Endothelial cell of umbilical vein (primary cell): ENCODE measurements at places on chromosomes 6 and 20. TPM values are rescaled to one million over a fixed set of nuclear protein-coding genes. Genes with fewer than 3 reads are reported as not detected.

DNA sequence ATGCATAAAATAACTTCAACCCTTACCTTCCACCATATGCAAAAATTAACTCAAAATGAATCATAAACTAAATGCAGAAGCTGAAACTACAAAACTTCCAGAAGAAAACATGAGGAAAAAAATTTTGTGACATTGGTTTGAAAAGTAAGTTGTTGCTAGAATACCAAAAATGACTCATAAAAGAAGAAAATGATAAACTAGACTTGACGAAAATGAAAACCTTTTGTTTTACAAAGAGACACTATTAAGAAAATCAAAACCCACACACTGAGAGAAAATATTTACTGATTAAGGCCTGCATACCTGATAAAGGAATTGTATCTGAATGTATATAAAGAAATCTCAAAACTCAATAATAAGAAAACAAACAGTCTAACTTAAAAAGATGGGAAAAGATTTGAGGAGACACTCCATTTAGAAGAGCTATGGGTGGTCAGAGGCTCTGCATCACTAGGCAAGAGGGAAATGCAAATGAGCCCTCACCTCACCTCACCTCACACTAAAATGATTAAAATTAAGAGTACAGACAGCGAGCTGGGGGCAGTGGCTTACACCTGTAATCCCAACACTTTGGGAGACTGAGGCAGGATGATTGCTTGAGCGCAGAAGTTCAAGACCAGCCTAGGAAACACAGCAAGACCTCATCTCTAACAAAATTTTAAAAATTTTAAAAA, 97.6 kb upstream of the CST7 start:
- DNase-seq: no peak

GRCh38 chr20:44938637-44939036, 21.6 kb downstream of the TOMM34 start:
- DNase-seq: peak; percentile 36

DNA sequence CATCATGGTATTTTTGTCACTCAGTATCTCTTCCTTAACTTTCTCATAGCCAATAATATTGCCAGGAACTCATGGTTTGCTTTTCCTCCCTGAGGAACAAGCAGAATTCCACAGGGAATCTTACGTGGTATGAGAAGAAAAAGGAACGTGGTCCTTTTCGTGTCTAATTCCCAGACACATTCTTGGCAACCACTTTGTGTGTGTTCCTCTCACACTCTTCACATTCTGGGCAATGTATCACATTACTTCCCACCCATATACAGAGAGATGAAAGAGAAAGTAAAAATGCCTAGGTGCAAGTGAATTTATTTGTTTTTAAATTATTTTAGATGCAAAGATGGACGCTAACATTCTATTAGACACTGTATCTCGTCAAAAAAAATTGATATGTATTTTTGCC, 102.7 kb downstream of the PTPRK start:
- no peak for DNase-seq

DNA sequence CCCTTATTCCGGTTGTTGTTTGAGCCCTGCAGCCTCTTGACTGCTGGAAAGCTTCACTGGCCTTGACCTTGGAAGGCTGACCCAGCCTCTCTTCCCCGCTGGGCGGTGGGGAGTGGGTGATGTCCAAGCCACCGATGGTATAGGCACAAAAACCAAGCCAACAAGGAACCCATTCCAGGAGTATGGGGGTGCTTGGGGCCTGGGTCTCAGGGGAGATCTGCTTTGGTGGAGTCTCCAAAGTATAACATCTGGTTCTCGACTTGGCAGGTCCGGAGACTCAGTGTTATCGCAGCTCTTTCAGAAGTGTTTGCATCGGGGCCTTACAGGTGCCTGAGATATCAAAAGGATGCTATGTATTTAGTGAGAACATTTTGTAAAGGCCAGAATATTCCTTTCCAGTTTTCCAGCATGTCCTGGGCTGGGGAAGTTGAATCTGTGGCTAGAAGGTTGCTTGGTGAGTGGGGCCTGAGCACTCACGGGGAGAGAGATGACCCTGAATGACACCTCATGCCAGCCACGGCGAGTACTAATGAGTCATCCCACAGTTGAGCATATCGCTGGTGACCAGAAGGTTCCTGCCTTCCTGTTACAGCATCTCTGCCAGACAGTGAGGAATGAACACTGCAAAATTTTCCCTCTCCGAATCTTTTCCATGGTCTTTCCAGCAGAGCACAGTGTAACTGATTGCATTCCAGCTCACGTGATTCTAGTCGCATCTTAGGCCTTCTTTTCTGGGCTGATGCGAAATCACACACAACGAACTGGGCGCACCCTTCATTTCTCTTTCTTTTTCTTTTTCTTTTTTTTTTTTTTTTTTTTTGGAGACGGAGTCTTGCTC, 133.9 kb downstream of the ZDHHC14 start:
- DNase-seq: peak; percentile 99

DNA sequence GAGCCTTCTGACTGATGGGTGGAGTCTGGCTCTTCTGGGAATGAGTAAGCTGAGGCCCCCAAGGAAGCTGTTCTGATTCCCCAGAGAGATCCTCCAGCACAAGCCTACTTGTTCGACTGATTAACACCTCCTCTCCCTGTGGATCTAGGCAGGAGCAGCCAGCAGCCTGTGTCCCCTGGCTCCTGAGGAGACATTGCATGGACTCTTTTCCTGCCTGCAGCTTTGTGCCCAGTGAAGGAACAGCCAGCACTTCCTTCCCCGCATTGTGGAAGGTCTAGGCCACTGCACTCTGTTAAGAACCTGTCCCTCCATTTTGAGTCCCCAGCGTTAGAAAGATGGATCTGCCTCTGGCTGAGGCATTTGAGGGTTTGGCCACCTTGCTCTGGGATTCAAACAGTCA, 29.1 kb downstream of the LRFN2 start:
- DNase-seq: no peak

- no peak for DNase-seq
These were observed 73.4 kb downstream of the GFOD1 start for GRCh38 chr6:13413900-13414555.

GRCh38 chr20:57837208-57838035, 127.6 kb upstream of the PMEPA1 start:
- no peak for DNase-seq

GRCh38 chr6:11224252-11224965, 8.1 kb downstream of the NEDD9 start:
- peak; percentile 72 for DNase-seq

DNA sequence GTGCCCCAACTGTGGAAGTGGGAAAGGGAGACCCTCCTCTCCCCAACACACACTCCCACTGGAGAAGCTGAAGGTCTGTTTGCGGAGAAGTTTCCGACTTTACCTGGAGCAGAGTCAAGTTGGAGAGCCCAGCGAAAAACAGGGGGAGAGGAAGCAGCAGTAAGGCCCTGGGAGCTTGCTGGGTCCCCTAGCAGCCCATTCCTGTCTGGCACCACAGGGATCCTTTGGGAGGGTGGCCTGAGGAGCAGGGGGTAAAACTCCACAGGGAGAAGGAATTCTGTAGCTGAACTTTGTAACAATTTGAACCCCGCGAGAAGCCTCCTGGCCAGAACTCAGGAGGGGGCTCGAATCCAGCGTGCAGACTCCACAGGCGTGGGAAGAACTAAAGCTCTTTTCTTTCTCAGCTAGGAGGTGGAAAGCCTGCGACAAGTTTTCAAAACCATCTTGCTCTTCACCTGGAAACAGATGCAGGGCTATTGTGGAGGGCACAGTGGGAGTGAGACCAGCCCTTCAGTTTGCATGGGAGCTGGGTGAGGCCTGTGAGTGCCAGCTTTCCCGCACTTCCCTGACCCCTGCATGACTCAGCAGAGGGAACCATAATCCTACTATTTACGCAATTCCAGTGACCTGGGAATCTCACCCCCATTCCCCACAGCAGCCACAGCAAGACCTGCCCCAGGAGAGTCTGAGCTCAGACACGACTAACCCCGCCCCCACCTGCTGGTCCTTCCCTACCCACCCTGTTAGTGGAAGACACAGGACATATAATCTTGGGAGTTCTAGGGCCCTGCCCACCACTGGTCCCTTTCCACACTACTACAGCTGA, 25.8 kb downstream of the SERPINB9 start:
- peak; percentile 86 for DNase-seq

GRCh38 chr6:79648328-79648727, 17.2 kb downstream of the SH3BGRL2 start:
- peak; percentile 38 for DNase-seq

DNA sequence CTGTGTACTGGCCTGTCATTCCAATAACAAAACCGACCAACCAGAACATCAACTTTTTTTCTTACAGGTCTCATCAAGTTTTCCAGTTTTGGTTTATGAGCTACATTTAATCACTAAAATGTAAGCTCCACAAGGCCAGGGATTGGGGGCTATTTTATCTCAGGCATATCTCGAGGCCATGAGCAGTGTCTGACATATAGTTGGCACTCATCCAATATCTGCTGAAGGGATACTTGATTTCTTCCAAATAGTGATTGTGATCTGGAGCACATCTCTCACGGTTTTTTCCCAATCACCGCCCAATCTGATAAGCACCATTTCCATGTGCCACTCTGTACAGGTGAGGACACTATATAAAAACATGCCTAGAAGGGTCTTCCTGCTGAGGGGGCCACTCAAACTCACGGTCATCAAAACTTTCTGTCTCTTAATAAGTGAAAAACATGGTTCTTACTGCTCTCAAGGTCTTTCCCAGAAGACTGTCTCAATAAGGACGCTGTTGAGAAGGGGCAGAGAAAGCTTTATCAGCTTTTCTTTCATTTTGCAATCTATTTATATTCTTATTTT, 65.5 kb downstream of the MAN1A1 start:
- DNase-seq: no peak

GRCh38 chr20:21104921-21105320, 1.2 kb downstream of the LINC00237 start:
- DNase-seq: no peak

DNA sequence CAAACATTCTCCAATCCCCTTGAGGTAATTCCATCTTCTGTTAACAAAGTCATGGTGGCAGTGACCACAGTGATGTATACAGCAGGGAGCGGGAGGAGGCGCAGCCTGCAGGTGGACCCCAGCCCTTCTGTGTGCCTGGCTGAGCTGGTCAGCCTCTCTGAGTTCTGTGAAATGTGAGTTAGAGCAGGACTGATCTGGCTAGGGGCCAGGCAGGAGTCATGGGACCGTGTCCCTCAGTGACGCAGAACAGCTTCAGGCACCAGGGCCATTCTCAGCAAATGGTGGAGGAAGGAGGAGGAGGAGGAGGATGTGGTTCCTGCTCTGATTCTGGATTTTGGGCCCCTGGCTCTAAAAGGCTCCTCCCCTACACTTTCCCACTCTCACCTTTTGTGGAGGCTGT, 6.9 kb downstream of the PHACTR3 start:
- no peak for DNase-seq

DNA sequence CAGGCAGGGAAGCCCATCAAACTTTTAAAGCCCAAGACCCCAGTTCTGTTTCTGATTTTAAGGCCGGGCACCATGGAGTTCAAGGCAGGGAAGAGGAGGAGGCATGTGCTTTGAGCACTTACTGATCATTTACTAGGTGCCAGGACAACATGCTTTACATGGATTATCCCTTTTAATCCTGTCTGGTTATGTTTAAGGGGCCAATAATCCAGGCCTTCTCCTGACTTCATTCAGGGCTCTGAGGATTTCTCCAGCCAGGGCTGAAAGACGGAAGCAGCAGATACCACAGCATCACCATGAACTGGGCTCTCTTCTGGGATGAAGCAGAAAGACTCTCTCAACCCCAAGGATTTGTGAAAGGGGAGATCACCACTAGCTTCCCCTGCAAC, 4.1 kb downstream of the CCND3 start:
- no peak for DNase-seq

GRCh38 chr6:45951321-45952167, 64.1 kb downstream of the CLIC5 start:
- no peak for DNase-seq

- no peak for DNase-seq
These were observed 114.6 kb downstream of the ADAT2 start for GRCh38 chr6:143335865-143336264.

- no peak for DNase-seq
These were observed 114.3 kb upstream of the SLC2A12 start for GRCh38 chr6:134166511-134167261.

DNA sequence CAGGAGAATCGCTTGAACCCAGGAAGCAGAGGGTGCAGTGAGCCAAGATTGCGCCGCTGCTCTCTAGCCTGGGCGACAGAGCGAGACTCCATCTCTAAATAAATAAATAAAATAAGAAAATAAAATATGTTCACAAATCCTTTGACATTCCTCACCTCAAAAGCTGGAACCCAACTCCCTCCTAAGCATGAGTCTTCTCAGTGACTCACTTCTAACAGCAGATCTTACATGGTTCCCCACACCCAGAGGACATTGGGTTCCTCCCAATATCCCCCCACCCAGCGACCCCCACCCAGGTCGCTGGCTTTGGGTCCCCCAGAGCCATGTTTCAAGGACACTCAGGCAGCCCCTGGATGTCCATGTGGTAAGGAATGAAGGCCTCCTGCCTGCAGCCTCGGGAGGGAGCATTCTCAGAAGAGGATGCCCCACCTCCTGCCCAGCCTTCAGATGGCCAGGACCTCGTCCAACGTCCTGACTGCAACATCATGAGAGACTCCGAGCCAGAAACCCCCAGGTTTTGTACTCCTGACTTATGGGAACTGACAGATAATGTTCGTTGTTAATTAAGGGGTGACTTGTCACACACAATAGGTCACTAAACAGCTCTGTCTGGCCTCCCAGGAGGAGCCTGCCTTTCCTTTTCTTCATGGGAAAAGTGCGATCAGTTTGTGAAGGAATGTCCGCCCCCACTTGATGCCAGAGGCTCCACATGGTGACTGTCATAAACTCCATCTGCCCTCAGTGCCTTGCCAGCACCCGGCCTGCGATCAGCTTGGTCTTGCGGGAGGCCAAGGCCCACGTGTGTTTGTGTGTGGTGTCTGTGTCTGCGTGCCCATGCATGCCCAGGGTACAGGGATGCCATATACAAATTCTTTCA, 10.1 kb upstream of the GMEB2 start:
- DNase-seq: no peak

GRCh38 chr6:168485818-168486217, 44.8 kb downstream of the SMOC2 start:
- no peak for DNase-seq

- no peak for DNase-seq
These were observed 208.5 kb downstream of the LRFN2 start for GRCh38 chr6:40378725-40379074.

- DNase-seq: no peak
These were observed 83.9 kb upstream of the ASCC3 start for GRCh38 chr6:100965067-100965466.

- DNase-seq: no peak
These were observed 193.3 kb downstream of the UTRN start for GRCh38 chr6:144478483-144478882.

- peak; percentile 39 for DNase-seq
These were observed 29.1 kb downstream of the RSPO3 start for GRCh38 chr6:127147534-127147933.

- no peak for DNase-seq
These were observed 48.6 kb downstream of the TCP11 start for GRCh38 chr6:35092362-35093117.

The IL17A gene
- total RNA-seq: not detected in 2 replicates

The LCA5 gene
- 4.2 and 4.9 TPM in 2 replicates for total RNA-seq

The SSTR4 gene
- not detected in 2 replicates for total RNA-seq

The PRND gene
- total RNA-seq: 0.18 and 0.28 TPM in 2 replicates

The SLA2 gene
- not detected in 2 replicates for total RNA-seq

The TRIM10 gene
- not detected in 2 replicates for total RNA-seq

The ANKS1A gene
- 20.7 and 26.1 TPM in 2 replicates for total RNA-seq

The ARHGAP40 gene
- total RNA-seq: 0.12 and 0.20 TPM in 2 replicates

The DEFB132 gene
- total RNA-seq: not detected in 2 replicates

The TMC2 gene
- not detected in 2 replicates for total RNA-seq

The DEFB127 gene
- total RNA-seq: not detected in 2 replicates

The CLVS2 gene
- total RNA-seq: not detected in 2 replicates

The ATP6V1G2 gene
- 0.84 and 1.4 TPM in 2 replicates for total RNA-seq

The NRSN1 gene
- not detected in 2 replicates for total RNA-seq

The OR2H2 gene
- total RNA-seq: not detected in 2 replicates

The SSR1 gene
- 149 and 187 TPM in 2 replicates for total RNA-seq

The TDP2 gene
- 35.3 and 39.2 TPM in 2 replicates for total RNA-seq

The RIPOR2 gene
- not detected in 2 replicates for total RNA-seq
